ENCODE measurements at places on chromosomes 11 and 22. TPM values are rescaled to one million over a fixed set of nuclear protein-coding genes. Genes with fewer than 3 reads are reported as not detected.
A peak's percentile ranks its signal among the peaks of the same experiment; 100 is the strongest.

DNA sequence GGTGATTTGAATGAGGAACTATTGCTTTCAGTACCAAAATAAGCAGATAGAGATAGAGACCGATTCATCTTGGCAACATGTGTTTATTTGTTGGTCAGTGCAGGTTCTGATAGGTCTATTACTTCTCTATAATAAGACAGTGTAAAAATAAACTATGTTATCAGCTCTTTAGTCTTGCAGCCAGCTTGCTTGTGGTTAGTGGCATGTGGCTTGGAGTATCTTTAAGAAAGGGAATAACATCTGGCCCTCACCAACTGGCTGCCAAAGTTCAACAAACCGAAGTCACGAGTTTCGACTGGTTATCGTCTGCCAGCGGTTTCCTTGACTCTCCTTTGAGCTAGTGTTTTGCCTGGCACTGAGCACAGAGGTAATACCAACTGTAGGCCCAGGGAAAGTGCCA is 71.8 kb downstream of the CTTN start:
- no peak for DNase-seq

GRCh38 chr22:49236541-49237075 is 591.1 kb downstream of the BRD1 start:
- DNase-seq = no peak

GRCh38 chr11:61170566-61170965 is 9.3 kb upstream of the VPS37C start:
- no peak for DNase-seq

SOX10 gene
- not detected for total RNA-seq

RBM4B gene
- 17.4 TPM for total RNA-seq

DNA sequence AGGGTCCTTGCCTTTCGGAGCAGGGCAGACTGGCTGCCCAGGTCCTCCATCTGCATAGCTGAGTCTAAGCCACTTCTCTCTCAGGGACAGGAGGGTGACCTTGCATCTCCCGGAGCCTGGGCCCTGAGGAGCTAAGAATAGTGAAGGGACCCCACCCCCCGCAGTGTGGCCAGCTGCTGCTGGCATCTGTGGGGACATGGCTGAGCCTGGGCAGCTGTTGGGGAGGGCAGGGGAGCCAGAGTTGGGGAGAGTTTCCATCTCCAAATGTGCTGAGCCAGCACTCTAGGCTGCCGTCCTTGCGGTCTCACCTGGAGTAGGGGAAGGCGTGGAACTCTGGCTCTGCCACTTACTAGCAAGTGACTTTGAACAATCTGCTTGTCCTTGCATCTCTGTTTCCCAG is 34.8 kb upstream of the SHISAL1 start:
- no peak for DNase-seq

FGF4 gene
- not detected for total RNA-seq

DNA sequence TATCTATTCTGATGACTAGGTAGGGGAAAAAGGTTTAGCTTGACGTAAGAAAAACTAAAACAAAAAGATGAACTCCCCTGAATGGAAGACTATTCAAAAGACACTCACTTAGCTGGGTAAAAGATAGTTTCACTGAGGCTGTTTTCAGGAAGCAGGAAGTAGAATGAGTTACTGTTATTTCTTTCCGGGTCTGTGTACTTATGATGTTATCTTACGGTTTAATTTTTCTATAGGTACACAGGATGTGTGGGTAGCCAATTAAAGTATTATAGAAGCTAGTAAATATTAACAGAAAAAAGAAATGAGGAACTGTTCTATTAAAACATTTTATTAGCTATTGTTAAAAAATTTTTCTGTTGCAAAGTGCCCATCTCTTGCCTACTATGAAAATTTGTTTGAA is 45.8 kb upstream of the MMP7 start:
- DNase-seq = no peak

DNA sequence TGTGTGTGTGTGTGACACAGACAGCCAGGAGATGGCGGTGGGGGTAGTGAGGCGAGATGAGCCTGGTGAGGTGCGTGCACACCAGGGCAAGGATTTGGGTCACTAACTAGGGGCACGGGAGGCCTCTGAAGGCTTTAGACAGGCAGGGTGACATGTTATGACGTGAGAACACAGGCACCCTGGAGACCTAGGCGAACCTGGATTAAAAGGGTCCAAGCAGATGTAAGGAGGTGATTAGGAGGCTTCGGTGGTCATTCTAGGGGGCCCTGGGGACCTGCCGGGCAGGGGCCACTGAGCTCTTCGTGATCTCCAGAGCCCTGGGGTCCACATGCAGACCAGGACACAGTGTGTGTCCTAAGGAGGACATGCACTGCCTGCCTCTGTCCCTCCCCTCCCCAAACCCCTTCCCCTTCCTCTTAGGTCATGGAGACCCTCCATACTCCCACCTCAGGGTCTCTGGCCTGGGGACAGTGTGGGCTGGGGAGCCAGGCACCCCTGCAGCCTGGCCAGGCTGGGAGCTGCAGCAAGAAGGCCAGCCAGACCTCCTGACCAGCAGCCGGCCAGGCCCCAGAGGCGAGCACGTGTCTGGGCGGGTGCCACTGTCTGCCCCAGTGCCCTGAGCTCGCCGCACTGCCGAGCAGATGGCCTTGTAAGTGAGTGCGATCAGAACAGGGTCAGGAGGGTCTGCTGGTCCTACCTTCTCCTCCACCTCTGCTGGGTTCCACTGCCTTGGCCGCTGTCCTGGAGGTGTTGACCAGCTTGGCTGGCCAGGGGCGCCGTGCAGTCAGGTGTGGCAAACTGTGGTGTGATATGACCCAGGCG is 32.1 kb downstream of the IFT27 start:
- no peak for DNase-seq

- DNase-seq = no peak
These were observed 168.9 kb downstream of the C11orf91 start for GRCh38 chr11:33531743-33532181.

- no peak for DNase-seq
These were observed 56.7 kb downstream of the PPP6R2 start for GRCh38 chr22:50399751-50400331.

- no peak for DNase-seq
These were observed 84.2 kb downstream of the CTTN start for GRCh38 chr11:70482529-70482917.

GRCh38 chr22:38106814-38107578 is 3.5 kb downstream of the BAIAP2L2 start:
- DNase-seq = no peak

DNA sequence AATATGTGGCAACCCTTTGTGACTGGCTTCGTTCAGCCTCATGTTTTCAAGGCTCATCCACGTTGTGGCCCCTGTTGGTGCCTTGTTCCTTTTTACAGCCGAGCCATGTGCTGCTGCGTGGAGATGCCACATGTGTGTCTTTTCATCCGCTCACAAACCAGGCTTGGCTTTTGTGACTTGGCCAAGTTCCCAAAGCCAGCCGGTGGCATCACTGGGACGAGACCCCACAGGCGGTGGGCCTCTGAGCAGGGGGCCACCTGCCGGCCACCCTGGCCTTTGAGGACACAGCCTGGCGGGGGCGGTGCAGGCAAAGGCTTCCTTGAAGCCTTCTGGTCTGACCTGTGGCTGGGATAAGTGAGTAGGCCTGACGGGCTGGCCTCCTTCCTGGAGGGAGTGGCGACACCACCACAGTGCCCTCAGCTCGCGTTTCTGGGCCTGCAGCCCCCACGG is 10.5 kb downstream of the GRK2 start:
- DNase-seq = no peak

RAC2 gene
- 24.0 TPM for total RNA-seq

- no peak for DNase-seq
These were observed 43.9 kb upstream of the PPARA start for GRCh38 chr22:46106279-46107022.

- DNase-seq = no peak
These were observed 4.0 kb downstream of the MS4A8 start for GRCh38 chr11:60703374-60703773.

DNA sequence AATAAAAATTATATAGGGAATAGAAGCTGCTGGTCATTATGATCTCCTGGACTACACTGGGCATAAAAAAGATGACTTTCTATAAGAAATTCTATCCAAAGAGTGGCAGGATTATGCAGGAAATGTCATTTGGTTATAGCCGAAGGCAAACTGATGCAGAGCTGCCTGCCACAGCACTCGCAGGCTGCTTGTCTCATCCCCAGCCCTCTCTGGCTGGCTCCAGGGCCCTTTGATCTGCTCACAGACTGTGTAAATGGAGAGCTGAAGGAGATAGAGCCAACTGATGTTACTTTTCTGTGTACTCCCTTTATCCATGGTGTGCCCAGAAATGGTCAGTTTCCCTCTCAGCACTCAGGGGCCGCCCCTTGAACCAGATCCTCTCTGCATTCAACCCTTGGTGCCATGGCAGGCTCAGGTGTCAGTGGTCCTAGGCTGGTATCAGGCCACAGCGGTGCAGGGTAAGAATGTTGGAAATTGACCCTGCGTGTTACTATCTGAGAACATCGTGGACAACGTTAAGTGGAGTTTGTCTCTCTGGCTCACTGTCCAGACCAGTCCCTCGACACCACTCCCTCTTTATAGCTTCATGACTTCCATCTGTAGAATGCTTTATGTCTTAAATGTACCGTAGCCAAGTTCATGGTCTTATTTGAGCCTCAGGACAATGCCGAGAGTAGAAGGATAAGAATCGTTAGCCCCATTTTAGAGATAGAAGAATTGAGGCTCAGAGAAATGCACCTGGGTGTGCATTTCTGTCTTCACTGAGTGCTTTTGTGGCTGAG is 27.8 kb downstream of the TEAD1 start:
- no peak for DNase-seq

DNA sequence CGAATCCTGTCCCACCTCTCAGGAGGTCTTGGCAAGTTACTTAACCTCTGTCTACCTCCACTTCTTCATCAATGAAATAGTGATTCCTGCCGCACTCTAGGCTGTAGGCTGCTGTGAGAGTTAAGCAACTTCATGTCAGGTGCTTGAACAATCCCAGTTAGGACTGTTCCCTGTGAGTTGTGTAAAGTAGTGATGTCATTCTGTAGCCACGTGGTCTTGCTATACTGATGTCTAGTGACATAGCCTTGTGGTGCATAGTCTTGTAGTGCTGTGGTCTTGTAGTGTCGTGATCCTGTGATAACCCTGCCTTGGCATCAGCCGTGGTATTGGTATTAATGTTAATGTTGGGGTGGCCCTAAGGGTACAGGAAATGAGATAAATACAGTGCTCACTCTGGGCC is 30.3 kb upstream of the PRR5 start:
- DNase-seq = peak; percentile 28

GRCh38 chr22:20656902-20657836 is 116.7 kb upstream of the SERPIND1 start:
- DNase-seq = no peak

DNA sequence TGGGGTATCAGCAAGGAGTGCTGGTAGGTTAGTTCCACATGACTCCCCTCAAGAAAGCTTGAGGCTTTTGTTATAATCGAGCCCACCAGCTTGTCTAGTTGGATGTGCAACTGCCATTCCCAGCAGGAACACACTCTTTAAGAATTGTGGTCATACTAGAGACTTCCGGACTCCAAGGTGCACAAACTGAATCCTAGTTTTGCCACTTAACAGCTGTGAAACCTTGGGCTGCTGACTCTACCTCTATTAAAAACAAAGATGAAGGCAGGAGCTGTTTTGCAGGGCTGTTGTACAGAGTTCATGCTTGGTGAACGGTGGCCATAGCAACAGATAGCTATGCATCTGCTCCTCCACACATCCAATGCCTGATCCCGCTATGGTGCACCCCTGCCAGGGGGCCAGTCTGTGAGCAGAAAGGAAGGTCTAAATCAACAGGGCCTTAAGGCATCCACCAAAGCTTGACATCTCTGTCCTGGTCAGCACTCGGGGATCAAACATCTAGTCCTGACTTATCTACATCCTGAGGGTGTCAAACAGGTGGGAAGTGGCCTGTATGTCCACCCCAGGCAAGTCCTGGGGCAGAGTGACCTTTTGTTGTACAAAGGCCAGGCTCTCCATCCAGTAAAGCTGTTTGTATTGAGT is 36.4 kb downstream of the DKK3 start:
- DNase-seq = no peak

MS4A5 gene
- total RNA-seq = not detected

TMPRSS4 gene
- 16.8 TPM for total RNA-seq

CRYBB2 gene
- total RNA-seq = not detected

- DNase-seq = no peak
These were observed 556.1 kb downstream of the SOX6 start for GRCh38 chr11:15800111-15800800.

DNA sequence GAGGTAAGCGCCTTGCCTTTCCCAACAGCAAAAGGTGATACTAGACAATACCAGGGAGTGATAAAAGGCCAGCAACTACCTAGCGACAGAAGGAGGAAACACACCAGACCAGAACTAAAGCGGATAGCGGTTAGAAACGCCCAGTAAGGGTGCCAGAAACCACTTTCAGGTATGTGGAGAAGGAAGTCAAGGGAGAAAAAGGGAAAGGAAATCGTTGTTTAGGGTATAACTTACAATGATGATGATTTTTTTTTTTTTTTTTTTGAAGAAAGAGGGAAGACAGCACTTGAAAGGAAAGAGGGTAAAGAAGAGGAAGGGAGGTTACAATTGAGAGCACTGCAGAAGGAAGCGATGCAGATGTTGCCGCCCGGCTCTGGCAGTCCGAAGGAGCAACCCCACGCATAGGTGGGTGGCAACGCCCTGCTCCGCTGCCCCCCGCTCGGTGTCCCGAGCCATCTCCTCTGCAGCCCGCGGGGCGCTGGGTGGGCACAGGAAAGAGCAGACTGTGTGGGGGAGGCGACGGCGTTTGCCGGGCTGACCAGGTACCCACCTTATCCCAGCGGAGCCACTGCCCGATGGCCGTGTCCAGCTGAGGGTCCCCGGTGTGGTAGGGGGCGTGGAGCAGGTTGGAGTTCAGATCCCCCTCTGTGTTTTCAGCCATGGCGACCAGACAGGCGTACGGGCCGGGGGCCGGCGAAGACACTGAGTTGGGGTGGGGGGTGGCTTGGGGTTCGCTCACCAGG is 561 bp downstream of the PGM2L1 start:
- no peak for DNase-seq

DNA sequence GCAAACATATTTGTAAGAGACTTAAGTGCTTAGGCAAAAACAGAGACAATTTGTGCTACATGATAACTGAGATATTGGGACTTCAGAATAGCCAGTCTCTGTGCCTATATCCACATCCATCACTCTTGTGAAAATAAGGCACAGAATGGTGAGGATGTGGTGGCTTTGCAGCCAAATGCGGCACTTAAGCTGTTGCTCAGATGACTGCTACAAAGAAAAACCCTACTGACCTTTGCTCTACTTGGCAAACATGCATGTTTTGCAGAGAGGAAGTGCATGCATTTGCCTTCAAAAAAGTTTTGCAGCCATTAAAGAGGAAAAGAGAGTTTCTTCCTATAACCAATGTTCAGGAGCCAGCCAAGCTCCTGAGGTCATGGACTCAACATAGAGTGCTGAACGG is 675.0 kb upstream of the KIRREL3 start:
- DNase-seq = no peak

GRCh38 chr11:68872216-68873003 is 30.7 kb upstream of the CPT1A start:
- no peak for DNase-seq

DNA sequence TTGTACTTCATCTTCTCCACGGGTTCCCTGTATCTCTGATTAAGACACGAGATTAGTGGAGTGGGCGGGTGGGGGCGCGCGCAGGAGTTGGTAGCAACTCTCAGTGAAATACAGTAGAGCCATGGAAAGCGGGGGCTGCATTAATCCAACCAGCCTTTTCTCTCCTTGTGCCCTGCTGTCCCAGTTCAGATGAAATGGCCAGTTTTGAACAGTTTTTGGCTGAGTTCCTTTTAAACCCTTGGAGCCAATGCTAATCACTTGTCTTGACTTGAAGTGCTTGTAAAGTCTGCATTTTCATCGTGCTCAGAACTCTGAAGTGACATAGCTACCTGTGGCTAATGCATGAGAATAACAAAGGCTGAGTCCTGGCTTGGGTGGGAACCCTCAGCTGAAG is 734 bp upstream of the TMEM123 start:
- DNase-seq = no peak

All from kidney epithelial cell (primary cell).